Dermis blood vessel endothelial cell (primary cell): ENCODE measurements at places on chromosomes 2 and 18. TPM values are rescaled to one million over a fixed set of nuclear protein-coding genes. Genes with fewer than 3 reads are reported as not detected.
A peak's percentile ranks its signal among the peaks of the same experiment; 100 is the strongest.

Gene SP140L
- total RNA-seq = 9.2 and 33.7 TPM in 2 replicates

Gene STK39
- 2.4 and 2.7 TPM in 2 replicates for total RNA-seq

Gene UGT1A4
- total RNA-seq = 0.09 TPM in 1 of 2 replicates, not detected in the other

Gene CDH7
- not detected in 2 replicates for total RNA-seq

Gene GPR39
- total RNA-seq = under 0.01 TPM in 1 of 2 replicates, not detected in the other

Gene LHCGR
- not detected in 2 replicates for total RNA-seq

Gene SCN9A
- total RNA-seq = 0.34 and 0.56 TPM in 2 replicates

Gene ALLC
- not detected in 2 replicates for total RNA-seq

Gene TXNDC2
- 0.05 TPM in 1 of 2 replicates, not detected in the other for total RNA-seq

Gene VIL1
- total RNA-seq = not detected in 2 replicates

Gene WDR35
- 8.7 and 10.5 TPM in 2 replicates for total RNA-seq

Gene UPP2
- not detected in 2 replicates for total RNA-seq

DNA sequence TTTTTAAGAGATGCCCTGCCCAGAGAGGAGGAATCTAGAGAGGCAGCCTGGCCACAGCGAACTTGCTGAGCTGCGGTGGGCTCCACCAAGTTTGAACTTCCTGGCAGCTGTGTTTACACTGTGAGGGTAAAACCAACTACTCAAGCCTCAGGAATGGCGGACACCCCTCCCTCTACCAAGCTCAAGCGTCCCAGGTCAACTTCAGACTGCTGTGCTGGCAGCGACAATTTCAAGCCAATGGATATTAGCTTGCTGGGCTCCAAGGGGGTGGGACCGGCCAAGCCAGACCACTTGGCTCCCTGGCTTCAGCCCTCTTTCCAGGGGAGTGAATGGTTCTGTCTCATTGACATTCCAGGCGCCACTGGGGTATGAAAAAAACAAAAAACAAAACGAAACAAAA lies 289.4 kb downstream of the KCNS3 start:
- DNase-seq = no peak

GRCh38 chr2:45506756-45507155 lies 104.3 kb downstream of the SRBD1 start:
- DNase-seq = no peak

- DNase-seq = peak; percentile 15
Measured at GRCh38 chr18:666177-666576, 8.7 kb downstream of the TYMS start.

GRCh38 chr18:68466672-68467071 lies 248.2 kb downstream of the TMX3 start:
- no peak for DNase-seq

DNA sequence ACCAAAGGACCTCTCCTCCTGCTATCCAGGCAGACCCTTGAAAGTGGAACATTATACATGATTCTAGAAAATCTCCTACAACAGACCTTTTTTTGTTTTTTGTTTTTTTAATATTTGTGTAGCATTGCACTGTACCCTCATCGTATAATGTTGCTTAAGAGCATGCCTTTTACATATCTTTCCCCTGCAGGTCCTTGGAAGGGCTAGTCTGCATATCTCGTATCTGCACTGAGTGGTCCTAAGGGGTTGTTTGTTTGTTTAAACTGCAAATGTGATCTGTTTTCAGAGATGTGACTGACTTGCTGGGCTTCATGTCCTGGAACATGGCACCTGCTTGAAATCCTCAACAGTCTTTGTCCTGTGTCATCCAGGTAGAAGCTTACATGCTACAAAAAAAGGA lies 204.1 kb downstream of the FAM210A start:
- no peak for DNase-seq

DNA sequence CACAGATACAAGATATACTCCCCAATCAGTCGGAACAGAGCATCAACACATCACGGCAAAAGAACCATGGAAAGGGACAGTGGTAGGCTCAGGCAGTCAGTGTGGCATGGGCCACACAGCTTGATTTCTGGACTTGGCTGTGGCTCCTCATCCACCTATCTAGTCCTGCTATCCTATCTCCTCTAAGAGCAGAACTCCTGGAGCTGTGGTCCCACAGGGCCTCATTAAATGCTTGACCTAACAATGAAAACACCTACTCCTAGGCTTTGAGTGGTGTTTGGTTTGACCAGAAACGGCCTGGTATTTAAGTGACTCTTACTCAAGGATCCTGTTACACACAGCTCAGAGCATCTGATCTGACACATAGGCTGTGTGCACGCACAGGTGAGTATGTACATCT lies 33.6 kb upstream of the SMAD2 start:
- no peak for DNase-seq

DNA sequence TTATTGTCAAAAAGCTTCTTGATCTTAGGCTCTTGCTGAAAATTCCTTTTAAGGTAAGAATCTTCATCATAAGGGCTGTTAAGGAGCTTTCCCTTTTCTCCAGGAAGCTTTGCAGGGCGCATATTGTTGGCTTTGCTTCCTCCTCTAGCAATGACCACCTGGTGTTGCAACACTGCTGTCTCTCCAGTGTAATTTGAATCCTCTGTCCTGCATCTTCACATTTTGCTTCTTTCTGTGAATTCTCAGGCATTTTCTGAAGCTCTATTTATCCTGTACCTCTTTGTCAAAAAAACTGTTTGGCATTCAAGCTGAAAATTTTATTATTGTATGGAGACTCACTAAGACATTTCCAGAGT lies 533.1 kb upstream of the CHAC2 start:
- no peak for DNase-seq

DNA sequence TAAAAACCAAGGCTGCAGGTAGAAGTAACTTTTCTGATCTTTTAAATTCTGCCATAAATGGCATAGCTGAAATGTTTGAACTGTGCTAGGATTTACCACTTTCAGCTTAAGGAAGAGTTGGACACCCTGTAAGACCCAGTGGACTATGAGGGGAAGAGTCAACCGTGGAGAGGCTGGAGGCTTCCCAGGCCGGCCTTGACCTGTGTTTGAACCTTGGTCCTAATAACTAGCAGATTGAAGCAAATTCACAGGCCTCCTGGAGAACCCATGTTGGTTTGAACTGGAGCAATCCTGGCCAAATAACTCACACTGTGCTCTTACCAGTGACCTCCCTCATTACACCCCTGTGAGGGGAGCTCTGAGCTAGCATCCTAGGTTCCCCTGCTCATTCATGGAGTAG lies 87.2 kb upstream of the ALPP start:
- no peak for DNase-seq

DNA sequence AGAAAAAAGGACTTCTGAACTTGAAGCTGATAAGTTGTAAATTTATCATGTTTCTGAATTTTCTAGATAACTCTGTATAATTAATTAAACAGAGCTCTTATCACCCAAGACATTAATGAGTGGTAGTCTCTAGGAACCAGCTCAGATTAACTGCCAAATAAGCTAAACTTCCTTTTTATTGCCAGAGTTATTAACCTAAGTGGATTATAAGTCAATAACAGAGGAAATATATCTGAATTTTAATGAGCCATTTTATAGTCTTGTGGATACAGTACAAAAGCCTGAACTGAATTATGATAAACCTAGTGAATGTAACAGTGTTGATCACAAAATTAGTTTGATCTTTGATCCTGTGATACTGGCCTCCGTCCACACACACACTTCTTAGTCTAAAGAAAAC lies 111.5 kb downstream of the COMMD1 start:
- no peak for DNase-seq

DNA sequence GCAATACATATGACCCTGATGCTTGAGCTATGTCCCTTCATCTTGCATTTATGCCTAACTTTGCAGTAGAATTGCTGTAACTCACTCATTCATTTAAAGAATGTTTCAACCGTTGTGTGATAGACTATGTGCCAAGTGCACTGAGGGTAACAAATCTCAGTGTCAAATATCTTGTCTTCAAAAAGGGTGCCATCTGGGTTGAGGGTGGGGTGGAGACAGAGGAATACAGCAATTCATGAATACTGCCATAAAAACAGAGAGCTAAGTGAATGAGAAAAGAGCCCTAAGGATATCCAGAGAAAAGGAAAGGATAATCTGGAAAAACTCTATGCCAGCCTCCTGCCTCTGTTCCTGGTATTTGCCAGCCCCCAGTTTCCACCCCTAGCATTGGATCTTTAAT lies 1534.4 kb upstream of the PIK3C3 start:
- DNase-seq = no peak

DNA sequence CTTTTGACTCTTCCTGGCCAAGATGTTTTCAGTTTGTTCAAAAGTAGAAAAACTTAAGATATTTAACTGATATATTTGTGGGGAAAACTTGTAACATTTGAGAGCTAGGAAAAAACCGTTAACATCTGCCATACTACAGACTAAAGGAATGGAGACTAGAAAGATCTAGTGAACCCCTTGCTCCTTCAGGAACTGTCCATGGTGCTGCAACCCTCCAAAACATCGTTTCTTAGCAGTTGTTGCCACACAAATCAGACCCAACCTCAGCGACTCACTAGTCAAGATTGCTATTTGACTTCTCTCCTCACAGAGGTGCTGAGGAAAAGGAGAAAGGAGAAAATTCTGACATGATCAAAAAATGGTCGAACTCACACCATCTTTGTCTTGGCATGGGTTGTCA lies 393.8 kb upstream of the LYPD1 start:
- peak; percentile 2 for DNase-seq

DNA sequence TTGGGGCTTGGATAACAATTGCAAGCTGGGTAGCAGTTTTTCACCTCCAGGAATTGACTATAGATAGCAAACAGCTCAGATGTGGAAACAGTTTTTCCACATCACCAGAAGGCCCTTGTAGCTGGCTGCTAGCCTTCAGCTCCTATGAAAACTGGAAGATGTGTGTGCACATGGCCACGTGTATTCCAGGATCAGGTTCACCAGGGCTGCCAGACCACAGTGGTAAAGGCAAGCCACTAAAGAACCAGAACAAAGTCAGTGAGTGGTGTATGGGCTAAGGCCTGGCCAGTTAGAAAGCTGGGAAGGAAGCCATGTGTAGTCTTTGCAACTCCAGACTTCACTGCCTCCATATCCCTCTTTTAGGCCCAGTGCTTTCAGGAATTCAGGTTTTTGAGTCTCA lies 12.9 kb downstream of the LRRTM1 start:
- no peak for DNase-seq

DNA sequence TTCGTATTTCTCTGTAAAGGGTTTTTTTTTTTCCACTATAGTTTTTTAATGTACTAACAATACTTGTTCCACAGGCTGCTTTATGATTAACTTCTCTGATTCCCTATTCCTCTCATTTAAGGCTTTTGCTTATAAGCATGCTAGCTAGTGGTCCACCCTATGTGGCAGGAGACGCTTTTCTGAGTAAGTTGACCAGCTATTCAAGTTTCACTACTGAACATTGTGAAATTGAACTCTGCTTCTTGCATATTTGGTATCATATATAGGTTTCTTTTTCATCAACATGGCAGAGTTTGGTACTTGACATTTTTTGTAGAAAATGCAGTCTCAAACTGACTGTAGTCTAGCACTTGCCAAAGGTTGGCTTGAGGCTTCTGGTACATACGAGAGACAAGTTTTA lies 74.2 kb downstream of the OTX1 start:
- DNase-seq = no peak

GRCh38 chr2:159550231-159550630 lies 66.1 kb downstream of the BAZ2B start:
- DNase-seq = no peak

DNA sequence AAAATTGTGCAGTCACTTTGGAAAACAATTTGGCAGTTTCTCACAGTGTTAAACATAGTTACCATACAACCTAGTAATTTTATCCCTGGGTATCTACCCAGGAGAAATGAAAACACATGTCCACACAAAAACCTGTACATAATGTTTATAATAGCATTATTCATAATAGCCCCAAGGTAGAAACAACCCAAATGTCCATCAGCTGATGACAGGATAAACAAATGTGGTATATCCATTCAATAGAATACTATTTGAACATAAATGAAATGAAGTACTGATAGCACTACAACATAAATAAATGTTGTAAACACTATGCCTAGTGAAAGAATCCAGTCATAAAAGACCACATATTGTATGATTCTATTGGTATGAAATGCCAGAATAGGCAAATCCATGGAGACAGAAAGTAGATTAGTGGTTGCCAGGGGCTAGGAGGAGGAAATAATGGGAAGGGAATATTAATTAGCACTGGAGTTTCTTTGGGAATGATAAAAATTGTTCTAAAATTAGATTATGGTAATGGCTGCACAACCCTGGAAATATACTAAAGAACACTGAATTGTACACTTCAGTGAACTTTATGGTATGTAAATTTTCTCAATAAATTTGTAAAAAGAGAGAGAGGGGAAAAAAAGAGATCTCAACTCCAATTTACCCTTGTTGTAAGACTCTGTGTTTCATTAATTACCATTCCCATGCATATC lies 20.8 kb upstream of the VIT start:
- no peak for DNase-seq

DNA sequence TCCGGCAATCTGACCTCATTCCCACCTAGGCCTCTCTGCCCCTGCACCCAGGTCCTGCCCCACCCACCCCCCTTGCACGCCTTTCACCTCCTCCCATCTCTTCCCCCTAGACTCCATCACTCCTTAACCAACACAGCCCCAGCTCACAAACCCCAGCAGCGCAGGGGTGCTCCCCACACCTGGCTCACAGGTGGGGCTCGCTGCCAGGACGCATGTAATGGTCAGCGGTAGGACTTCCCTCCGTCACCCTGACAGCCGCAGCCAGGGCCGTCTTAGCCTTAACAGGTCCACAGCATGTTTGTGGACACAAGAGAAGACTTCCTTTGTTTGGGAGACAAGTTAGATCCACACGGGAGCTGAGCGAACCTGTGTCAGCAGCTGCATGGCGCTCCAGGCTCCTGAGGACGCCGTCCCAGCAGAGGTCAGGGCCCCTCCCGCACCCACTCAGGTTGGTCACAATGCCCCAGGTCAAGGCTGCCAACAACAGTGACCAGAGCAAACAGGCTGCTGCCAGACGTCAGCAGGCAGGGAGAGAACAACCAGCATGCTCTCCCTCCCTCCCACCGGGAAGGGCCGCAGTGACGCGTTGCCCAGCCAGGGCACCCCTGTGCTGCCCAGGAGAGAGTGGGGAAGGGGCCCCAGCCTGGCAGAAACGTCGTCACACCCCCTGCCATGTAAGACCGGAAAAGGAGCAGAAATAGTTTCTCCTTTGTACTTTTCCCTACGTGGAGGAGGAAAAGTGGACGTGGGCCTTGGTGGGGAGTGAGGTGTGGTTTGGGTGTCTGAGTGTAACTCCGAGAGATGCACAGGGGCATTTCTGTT lies 68.0 kb downstream of the PXDN start:
- DNase-seq = no peak
